Fibroblast of pulmonary artery (primary cell): ENCODE measurements at places on chromosomes 6 and 20.

DNA sequence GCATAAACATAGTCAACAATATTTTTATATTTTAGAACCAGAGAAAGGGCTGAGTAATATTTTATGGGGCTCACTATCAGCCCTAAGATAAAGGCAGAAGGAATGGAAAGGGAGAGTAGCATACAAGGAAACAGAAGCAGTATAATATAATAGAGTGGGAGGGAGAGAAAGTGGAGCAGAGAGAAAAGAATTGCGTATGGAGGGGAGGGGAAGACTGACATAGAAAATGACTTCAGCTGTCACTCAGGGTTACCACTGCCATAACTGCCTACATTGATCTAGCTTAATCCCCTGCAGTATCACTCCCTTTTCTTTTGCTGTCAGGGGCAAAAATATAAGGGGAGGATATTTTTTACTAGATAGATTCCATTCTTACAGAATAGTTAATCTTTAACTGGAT, 1133.5 kb upstream of the MAP3K7 start:
- DNase-seq = no peak

GRCh38 chr6:2641044-2641725, 109.5 kb downstream of the MYLK4 start:
- no peak for DNase-seq

GRCh38 chr20:50510706-50511542, 741 bp downstream of the PTPN1 start:
- DNase-seq = no peak

DNA sequence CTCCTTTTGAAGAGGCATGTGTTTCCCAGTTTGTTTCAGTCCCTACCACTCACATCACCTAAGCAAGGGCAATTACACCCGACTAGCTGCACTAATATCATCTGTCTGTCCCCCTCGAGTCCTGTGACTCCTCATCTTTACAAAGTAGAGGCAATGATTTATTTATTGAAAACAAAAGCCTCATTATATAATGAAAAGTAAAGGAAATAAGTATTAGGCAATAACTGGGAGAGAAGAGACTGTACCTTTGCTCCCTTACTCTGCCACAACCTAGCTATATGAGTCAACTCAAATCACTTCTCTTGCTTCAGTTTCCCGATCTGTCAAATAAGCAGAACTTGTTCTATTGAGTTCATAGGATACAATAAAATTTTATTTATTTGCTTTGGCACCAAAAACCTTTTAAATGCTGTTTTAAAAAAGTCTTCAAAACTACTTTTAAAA, 38.9 kb downstream of the CSNK2A1 start:
- DNase-seq = no peak

GRCh38 chr20:2713285-2713684, 20.7 kb downstream of the EBF4 start:
- no peak for DNase-seq

DNA sequence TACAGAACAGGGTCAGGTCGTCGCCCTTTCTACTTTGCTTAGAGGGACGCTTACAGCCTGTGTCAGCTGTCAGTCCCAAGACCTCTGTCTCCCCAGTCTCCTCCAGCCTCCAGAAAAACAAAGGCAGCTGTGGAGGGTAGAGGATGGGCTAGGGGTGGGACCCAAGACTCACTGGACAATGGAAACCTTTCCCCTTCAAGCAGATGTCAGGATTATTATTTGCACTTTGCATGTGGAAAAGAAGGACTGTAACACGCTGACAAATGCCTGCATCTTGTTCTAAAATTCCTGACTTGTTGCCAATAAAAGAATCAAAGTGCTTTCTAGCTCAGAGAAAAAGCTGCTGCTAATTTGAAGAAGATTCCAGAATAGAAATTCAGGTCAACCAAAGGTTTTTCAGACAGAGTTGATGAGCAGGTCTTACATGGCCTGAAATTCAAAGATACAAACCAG, 58.7 kb downstream of the SNX5 start:
- DNase-seq = peak; percentile 35
